ENCODE measurements at places on chromosomes 3 and 15. TPM values are rescaled to one million over a fixed set of nuclear protein-coding genes. Genes with fewer than 3 reads are reported as not detected.

GRCh38 chr3:4994823-4995499 is 15.7 kb downstream of the BHLHE40 start:
- no peak for DNase-seq
- H3K4me1 ChIP-seq = peaks cover 10% of the 10 kb centered on the region
- H3K4me3 ChIP-seq = no peak overlapping the region
- H3K27me3 ChIP-seq = no peaks in the 10 kb centered on the region
- peak overlapping the region; percentile 7 for H3K27ac ChIP-seq

DNA sequence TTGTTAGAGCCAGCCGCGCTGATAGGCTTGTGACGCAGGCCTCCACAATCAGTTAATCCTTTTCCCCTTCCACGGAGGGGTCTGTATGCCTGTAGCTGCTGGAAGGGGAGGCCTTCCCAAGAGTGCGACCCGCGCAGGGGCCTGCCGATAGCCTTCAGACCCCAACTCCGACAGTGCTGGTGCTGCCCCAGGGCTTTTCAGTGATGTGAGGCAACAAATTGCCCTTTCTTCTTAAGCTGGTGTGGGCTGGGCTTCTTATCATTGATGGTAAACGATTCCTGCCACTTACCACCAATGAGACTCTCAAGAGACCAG is 143.4 kb downstream of the CHSY1 start:
- H3K36me3 ChIP-seq = no peaks in the 10 kb centered on the region
- H3K27ac ChIP-seq = no peak overlapping the region
- no peaks in the 10 kb centered on the region for H3K4me1 ChIP-seq
- DNase-seq = no peak
- no peaks in the 10 kb centered on the region for H3K27me3 ChIP-seq

- no peak for DNase-seq
- 0 out of 2 replicates have a peak, but pooled peaks cover 1% of the 10 kb centered on the region for H3K27me3 ChIP-seq
- H3K4me1 ChIP-seq = no peaks in the 10 kb centered on the region
- no peak overlapping the region for H3K4me3 ChIP-seq
- no peaks in the 10 kb centered on the region for H3K36me3 ChIP-seq
Observed at GRCh38 chr3:176933704-176934103, 263.6 kb downstream of the TBL1XR1 start.

GRCh38 chr3:24043985-24044384 is 98.9 kb downstream of the NR1D2 start:
- DNase-seq = no peak
- H3K27ac ChIP-seq = no peak overlapping the region
- H3K27me3 ChIP-seq = no peaks in the 10 kb centered on the region
- no peaks in the 10 kb centered on the region for H3K36me3 ChIP-seq
- no peaks in the 10 kb centered on the region for H3K4me1 ChIP-seq

The CHRM5 gene
- polyA plus RNA-seq = not detected

GRCh38 chr3:33751336-33751735 is 33.3 kb upstream of the CLASP2 start:
- H3K4me1 ChIP-seq = no peaks in the 10 kb centered on the region
- H3K4me3 ChIP-seq = no peak overlapping the region
- H3K27me3 ChIP-seq = no peaks in the 10 kb centered on the region
- H3K36me3 ChIP-seq = no peaks in the 10 kb centered on the region
- no peak for DNase-seq

The TMCO5A gene
- polyA plus RNA-seq = not detected

The GNAT1 gene
- not detected for polyA plus RNA-seq
